ENCODE measurements at places on chromosomes 1 and 21.

DNA sequence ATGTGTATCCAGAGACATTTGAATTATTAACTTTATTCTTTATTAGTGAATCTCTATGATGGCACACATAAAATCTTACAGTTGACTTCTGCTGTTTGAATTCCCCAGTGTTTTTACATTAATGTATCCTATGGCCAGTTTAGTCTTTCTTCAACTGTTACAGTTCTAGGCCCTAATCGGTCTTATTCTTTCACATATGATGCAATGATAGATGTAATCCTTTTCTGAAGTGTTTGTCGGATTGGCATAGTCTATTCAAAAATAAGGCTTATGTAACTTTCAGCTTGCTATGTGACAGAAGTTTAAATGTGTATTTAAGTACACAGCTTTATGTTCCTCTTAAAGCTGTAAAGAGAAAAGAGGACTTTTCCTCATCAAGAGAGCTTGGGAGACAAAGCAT lies 26.4 kb upstream of the KIAA1614 start:
- DNase-seq = no peak

DNA sequence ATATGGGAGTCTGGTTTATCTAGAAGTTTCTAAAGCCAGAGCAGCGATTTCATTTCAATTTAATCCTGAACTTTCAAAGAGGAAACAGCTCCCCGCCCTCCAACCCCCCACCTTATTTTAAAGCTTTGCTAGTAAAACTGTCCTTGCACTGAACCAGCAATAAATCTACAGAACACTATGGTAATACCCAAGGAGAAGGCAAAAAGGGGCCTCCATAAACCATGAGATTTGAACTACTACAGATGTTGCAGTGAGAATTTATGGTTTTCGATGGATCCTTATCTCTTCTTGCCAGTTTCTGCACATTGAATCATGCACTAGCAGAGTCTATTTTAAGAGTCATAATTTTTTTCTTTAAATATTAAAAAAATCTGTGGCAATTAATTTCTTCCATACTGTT lies 64.8 kb upstream of the BEND5 start:
- no peak for DNase-seq

- no peak for DNase-seq
Measured at GRCh38 chr1:178374016-178374415, 122.7 kb downstream of the CLEC20A start.

GRCh38 chr1:245856944-245857531 lies 650.0 kb downstream of the SMYD3 start:
- DNase-seq = no peak

- no peak for DNase-seq
Measured at GRCh38 chr1:20149601-20150325, 10.6 kb downstream of the PLA2G2F start.

- no peak for DNase-seq
Measured at GRCh38 chr1:46180082-46180616, 3.9 kb upstream of the P3R3URF start.

GRCh38 chr1:156750711-156751450 lies 594 bp downstream of the HDGF start:
- no peak for DNase-seq

GRCh38 chr1:226821719-226822085 lies 48.7 kb upstream of the PSEN2 start:
- no peak for DNase-seq

All from activated effector memory CD4-positive, alpha-beta T cell treated with Interleukin-2 at 50 U/mL for 16 hours (primary cell).